ENCODE measurements at places on chromosomes 5 and 9.

DNA sequence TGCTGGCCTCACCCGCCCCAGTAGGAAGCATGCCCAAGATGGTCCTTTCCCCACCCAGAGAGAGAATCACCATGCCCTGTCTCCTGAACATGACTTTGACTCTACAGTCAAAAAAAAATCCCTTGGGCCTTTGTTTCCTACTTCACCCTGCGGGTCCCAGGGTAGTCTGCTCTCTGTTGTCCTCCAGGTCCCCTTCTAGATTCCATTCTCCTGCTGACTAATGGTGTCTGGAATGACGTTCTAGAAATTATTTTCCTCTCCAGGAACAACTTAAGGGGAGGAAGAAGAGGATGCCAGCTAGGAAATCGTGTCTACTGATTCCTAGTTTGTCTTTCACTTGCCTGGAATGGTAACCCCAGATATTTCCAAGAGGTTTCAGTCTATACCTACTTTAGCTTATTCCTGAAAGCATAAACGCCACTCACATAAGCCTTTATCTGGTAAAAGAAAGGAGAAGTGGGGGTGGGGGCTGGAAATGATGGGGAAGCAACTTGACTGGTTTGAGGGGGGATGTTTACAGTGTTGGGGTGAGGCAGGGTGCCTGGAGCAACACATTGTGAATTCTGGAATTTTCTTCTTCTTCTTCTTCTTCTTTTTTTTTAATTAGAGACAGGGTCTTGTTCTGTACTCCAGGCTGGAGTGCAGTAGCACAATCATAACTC lies 93.9 kb downstream of the SNX18 start:
- DNase-seq: no peak

- DNase-seq: no peak
These were observed 62.6 kb upstream of the LRRTM2 start for GRCh38 chr5:138937392-138938387.

DNA sequence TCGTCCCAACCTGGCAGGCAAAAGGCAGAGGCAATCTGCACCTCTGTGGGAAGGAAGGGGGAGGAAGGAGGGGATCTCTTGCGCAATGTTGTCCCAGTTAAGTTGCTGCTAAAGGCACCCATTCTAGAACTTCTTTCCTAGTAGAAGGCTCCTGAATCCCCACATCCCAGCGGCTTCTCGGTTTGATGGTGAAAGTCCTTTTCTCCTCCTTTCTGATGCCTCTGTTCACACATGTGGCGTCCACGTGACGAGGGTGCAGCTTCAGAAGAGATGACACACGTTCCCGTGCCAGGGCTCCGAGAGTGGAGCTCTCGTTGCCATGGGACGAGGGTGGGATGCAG lies 96.9 kb upstream of the FCN2 start:
- DNase-seq: no peak

DNA sequence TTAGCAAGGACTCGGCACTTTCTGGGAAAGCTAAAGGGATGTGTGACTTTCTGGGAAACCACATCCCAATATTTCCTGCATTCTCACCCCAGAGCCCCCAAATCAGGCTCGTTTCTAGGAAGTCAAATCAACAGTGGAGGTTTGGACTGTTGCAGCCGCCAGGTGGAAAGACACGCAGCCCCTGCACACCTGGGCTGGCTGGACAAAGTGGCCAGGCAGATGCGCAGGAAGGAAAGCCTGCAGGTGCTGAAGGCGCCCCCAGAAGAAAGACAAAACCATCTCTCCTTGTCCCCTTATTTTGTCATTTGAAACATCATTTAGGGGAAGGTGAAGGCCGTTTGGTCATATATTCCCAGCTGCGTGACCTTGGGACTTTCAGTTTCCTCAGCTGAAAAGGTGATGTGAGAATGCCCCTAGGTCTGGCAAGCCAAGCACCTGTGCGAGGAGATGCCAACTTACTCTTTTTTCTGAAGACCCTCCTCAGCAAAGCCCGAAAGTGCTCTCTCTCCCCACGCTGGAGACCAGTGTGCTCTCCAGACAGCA lies 97.9 kb upstream of the CPEB4 start:
- no peak for DNase-seq

DNA sequence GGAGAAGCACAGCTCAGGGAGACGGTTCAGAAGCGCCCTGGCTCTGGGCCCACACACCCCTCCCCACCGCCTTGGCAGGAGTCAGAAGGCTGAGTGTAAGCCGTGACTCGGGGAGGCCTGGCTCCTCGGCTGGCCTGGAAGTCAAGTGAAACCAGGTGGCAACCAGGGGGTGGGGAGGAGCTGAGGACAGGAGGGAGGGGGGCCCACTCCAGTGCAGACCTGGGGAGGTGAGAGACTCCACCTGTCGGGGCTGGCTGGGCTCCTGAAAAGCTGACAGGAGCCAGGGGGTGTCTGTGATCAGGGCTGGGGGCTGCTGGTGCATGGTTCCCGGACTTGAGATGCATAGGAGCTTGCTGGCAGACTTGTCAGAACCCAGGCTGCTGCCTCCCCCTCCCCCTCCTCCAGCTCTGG lies 150.2 kb upstream of the PHYKPL start:
- no peak for DNase-seq

DNA sequence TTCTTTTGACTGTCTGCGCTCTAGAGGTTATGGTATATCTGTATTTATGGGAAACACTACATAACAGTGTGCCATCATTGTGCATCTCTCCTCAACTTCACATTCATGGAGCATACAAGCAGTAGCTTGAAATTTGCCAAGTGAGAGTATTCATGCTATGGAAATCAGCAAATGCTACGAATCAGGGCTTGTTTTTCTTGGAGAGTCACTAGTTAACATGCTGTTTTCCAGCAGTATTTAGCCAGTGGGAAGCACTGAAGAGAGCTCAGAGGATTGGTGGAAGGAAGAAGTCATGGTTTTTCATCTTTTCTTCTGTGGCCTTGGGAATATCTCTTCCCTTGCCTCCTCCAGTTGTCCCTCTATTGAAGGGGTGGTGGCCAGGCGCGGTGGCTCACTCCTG lies 303.0 kb downstream of the PSAT1 start:
- DNase-seq: no peak

DNA sequence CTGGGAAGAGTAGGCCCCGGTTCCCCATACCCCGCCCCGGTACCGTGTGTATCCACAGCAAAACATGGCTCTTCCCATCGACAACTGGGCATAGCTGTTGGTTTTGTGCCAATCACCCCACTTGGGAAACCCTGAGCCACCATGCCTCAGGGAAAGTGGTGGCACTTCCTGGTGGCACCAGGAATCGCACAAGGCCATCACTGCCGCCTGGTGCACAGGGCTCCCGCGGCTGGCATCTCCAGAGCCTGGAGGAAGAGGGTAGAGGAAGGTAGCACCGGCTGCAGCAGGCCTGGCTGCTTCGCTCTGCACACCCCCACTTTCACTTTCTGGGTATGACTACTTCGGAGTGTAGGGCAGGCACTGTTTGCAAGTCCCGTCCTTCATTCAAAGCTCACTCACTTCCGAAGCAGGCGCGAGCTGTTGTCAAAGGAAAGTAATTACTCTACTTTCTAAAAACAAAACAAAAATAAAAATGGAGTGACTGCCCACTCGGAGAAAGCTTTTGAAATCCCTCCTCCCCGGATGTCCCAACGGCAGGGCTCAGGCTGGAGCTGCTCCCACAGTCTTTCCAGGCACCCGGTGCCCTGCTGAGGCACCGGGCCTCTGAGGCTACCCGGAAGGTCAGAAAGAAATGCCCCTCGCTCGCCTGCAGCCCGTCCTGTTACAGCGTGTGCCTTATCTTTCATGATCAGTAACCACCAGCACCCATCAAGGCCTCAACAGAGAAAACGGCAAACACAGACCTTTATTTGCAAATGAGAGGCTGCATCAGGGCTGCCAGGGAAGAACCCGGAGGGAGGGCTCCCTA lies 2.0 kb downstream of the BRD3 start:
- DNase-seq: no peak

DNA sequence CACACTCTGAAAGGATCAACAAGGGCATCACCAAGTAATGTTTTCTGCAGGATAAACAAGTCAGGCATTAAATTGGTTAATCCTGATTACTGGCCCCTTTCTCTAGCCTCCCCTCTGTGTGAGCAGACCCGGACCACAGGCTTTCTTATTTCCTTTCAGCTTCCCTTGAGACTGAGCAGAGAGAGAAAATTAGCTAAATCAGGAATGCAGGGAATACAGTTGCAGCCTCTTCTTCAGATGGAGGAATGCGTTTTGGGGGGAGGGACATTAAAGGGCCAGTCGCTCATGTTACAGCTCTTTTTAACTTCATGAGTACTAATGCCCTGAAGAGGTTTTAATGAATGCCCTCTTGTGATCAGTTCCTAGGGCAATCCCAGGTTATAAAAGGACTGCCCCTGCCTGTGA lies 19.8 kb downstream of the PCDHAC2 start:
- DNase-seq: no peak

GRCh38 chr9:122355336-122355875 lies 15.4 kb upstream of the PTGS1 start:
- no peak for DNase-seq

GRCh38 chr5:172984244-172984953 lies 828 bp downstream of the ATP6V0E1 start:
- no peak for DNase-seq

- no peak for DNase-seq
These were observed 49.5 kb downstream of the LHX2 start for GRCh38 chr9:124060844-124061605.

- no peak for DNase-seq
These were observed 17.7 kb upstream of the IL6ST start for GRCh38 chr5:56012281-56012963.

DNA sequence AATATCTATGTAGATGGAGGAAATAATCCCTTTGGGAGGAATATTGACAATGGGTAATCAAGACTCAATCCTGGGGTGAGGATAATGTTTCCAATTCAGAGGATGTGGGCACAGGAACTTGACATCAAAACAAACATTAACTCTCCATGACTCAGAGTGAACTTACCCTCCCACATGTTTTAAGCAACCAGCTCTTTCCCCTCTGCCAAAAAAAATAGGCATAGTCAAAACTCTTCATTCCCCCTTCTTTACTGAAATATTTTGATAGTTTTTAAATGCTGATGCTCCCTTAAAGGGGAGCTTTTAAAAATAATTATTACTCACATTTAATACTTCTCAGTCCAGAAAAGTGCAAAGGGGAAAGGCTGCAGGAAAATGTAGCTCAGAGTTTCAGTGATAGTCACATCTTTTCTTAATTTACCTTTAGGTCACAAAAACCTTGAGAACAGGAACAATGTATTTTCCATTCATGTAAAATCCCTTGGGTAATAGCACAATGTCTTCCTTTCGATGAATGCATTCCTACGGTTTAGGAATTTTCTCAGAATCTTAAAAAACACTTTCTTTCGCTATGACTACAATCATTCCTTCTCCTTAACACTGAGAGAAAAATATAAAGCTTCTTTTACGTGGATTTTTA lies 298.4 kb upstream of the GRAMD2B start:
- DNase-seq: no peak

DNA sequence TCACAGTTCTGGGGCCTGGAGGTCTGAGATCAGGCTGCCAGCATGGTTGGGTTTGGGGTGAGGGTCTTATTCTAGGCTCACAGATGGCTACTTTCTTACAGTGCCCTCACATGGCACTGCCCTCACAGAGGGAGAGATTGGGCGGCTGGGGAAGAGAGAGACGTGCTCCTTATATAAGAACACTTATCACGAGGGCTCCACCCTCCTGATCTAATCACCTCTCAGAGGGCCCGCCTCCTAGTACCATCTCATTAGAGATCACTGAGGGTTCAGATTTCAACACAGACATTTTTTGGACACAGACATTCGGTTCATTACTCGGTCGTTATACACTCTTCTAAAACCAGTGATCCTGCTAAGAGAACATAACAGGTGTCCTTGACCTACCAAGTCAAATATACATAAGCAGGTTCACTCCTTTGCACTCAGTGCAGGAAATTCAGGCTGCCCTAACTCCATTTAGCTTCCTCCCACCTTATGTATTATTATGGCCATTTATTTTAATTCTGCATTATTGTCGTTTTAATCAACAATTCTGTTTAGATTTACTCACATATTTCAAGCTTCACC lies 121.7 kb downstream of the ICE1 start:
- no peak for DNase-seq

GRCh38 chr5:73378070-73378469 lies 70.5 kb downstream of the FOXD1 start:
- DNase-seq: no peak

- DNase-seq: no peak
These were observed at the start of gene TRAF1 for GRCh38 chr9:120926397-120926928. Gene TRAF1, minus strand, starts transcription at chr9:120926796. Its CDS starts 721 bp downstream, at chr9:120926075.

Measured in iPS DF 6.9 (cell line).